ENCODE measurements at places on chromosomes 16 and 17.

DNA sequence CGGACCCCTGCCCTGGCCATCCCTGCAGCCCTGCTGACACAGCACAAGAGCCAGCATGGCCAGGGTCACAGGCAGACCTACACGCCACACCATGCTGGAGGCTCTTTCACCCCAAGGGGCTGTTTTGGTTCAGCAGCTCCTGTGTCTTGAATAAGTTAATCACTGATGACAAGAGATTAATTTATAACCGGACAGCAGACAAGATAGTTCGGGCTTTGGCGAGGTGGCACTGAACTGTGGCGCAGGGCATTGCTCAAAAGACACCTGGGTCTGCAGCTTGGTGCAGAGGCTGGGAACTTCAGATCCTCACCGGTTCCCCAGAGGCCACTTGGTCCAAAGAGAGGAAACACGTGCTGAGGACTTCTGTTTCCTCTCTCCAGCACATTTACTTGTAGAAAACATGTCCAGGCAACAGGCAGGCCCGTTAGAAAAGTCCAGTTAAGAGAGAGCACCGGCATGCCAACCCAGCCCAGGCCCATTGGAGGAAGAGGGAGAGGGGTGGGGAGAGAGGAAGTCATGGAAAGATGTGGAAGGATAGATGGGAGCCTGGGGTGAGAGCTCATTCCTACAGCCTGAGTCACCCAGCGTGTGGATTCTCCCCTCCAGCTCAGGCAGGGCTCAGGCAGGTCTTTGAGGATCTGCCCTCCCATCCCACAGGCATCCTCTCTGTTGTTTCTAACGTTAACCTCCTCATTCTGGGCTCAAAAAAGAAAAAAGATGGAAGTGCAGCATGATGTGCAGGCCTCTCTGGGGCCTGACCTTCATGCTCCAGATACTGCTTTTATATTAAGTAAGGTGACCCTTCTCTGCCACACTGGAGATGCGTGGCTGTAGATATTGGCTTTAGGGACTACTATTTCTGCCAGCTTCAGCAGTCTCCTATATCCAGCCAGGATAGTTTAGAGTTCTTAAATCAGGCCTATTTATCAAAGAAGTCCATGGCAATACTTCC, 80.0 kb upstream of the HNF1B start:
- DNase-seq = no peak

- DNase-seq = no peak
These were observed 33.4 kb upstream of the IL34 start for GRCh38 chr16:70612931-70613330.

GRCh38 chr17:77445760-77446532, 305.2 kb downstream of the SEC14L1 start:
- DNase-seq = no peak

GRCh38 chr17:54405826-54406225, 494.8 kb upstream of the TOM1L1 start:
- no peak for DNase-seq

DNA sequence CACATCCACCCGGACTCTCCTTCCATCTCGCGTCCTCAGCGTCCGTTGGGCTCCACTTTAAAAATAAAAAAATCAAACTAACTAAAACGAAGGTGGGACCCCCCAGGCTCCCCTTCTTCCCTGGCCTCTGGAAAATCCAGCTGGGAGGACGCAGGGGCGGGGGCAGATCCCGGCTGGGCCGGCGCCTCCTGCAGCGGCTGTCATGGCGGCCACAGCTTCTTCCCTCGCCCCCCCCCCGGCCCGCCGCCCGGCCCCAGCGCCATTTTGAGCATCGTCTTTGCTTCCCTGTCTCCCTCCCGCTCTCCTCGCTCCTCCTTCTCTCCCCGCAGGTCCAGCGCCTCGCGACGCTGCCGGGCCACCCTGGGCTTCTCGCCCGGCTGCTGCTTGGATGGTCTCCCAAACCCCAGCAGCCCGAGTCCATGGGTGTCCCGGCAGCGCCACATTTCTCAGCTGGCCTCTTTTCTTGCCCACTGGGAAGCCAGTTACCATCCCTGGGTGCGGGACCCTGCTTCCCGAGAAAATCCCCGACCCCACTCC, 3.3 kb downstream of the HOXB2 start:
- DNase-seq = no peak

DNA sequence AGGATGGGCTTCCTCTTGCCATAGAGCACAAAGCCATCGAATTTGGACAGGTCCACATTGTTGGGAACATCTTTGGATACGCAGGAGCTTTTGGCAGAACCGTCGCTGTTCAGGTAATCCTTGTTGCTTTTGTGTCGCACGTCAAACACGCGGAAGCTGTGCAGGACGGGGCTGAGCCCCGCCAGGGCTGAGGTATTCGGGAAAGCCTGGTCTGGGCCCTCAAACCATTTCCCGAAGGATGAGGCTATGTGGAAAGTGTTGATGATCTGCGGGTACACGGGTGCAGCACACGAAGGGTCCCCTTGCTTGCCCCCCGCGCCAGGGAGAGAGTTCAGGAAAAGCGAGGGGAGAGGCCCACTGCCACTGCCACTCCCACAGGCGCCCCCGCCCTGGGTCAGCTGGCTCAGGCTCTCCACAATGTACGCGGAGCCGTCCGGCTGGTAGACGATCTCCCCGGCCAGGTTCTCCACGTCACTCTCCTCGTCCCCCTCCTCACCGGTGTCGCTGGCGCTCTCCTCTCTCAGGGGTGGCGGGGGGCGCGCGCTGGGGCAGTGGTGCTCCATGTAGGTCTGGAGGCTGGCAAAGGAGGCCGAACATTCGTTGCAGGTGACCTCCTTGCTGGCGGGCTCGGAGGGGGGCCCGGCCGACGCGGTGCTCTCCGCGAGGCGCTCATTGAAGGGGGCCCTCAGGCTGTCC, 88.5 kb downstream of the ZFHX3 start:
- no peak for DNase-seq

- DNase-seq = no peak
These were observed at the start of gene SCNN1B for GRCh38 chr16:23302045-23302956. SCNN1B (plus strand) TSS chr16:23302302; CDS start chr16:23348600, 46,298 bp downstream.

GRCh38 chr17:53736516-53737240, 86.0 kb upstream of the KIF2B start:
- DNase-seq = no peak

- no peak for DNase-seq
These were observed 1.7 kb downstream of the SMARCD2 start for GRCh38 chr17:63840591-63841349.

DNA sequence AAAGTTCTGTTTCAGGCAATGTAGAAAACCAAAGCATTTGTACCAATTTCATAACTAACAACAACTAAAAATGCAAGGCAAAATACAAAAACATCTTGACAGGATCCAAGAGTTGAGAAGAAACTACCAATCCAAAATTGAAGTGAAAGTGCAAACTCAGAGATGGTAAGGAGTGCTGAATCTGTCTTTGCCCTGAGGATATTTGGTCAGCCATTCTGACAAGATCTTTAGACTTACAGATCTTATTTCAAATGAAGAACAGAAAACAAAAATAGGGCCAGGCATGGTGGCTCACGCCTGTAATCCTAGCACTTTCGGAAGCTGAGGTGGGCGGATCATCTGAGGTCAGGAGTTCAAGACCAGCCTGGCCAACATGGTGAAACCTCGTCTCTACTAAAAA, 412.8 kb downstream of the ZFHX3 start:
- no peak for DNase-seq

DNA sequence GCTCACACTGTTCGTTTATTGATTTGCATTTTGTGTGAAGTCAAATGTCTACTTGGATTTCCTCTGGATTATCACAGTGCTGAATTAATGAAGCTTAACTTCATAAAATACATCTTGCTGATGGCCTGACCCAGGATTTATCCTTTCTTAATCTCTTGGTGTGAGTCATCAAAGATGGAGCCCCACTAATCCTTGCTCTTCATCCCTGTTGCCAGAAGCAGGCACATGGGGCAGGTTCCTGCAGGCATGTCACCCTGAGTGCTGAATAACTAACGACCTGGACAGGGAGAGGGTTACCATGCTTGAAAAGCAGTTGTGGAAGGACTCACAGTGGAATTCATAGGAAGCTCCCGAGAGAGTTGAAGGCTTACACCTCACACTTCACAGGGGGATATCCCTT, 56.0 kb upstream of the FA2H start:
- DNase-seq = no peak

- no peak for DNase-seq
These were observed 477 bp upstream of the ARHGAP27 start for GRCh38 chr17:45433159-45433535.

- no peak for DNase-seq
These were observed 62.5 kb downstream of the NQO1 start for GRCh38 chr16:69663846-69664245.

DNA sequence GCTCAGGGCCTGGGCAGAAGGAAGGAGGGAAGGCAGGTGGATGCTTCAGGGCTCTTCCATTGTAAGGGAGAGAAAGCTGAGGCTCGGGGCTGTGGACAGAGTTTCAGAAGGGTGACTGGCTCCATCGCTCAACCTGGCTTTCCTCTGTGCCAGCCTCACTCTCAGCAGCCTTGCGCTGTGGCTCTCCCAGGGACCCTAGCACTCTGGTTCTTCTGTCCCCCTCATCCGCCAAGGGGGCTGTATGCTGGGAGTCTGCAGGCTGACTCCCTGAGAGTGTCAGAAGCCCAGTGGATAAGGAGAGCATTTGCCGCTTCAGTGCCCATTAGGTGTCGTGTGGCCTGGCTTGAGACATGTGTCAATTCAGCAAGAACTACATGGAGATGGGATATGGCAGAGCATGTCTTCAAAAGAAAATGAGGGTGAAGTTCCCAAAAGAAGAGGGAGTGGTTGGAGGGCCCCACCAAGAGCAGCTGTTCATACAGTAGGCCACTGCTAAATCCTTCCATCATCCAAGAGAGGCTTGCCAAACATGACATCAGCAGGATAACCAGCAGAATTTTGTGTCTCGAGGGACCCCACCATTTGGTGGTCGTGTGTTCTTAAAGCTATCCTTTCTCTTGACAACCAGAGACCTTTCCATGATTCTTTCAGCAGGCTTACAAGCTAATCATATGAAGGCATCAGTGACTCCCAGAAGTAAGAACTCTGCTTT, 148.2 kb downstream of the IRX5 start:
- DNase-seq = no peak

- DNase-seq = no peak
These were observed 21.0 kb downstream of the SOX8 start for GRCh38 chr16:1002399-1003166.

DNA sequence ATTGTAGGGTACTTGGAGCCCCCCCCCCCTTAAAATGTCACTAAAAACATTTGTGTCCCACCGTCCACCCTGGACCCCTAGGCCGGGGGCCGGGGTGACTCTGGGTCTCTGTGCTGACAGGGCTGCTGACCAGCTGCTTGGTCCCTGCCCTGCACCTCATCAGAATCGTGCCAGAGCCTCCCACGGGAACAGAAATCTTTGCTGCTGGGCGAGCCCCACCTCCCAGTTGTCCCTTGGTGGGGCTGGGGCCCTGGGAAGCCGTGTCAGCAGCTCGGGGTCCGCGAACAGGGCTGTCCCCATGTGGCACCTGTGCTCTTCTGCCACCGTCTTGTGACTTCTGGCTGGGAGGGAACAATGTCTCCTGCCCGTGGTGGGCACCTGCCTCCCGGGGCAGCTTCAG, 18.5 kb downstream of the KCTD5 start:
- no peak for DNase-seq

DNA sequence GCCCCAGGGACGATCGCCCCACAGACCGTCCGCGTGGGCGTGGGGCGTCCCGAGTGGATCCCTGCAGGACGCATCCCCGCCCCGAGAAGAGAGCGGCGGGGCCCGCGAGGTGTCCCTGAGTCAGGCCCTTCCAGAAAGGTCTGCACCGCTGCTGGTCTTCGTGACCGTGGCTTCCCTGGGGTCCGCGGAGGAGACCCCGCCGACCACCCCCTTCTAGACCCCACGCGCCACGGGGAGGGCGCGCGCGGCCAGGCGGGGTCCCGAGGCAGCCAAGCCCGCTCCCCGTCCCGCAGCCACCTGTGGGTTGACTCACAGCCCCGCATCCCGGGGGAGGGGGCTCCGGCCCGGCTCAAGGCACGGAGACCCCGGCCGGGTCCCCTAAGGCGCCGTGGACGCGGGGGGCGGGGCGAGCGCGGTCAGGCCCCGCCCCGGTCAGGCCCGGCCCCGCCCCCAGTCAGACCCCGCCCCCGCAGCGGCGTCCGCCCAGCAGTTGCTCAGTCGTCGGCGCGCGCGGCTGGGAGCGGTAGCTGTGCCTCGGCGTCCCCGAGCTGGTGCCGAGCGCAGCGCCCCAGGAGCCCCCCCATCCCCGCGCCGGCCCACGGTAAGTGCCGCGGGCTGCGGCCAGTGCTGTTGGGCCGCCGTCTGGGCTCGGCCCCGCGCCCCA, at the start of gene BAIAP3:
TSS of gene BAIAP3 (plus strand) at position 497 of the 664 bp plus-strand sequence. CDS start 4,905 bp downstream, outside the sequence.
- DNase-seq = no peak

- DNase-seq = no peak
These were observed 39.9 kb downstream of the CENPV start for GRCh38 chr17:16313139-16314090.

GRCh38 chr16:17266608-17267313, 204.0 kb downstream of the XYLT1 start:
- DNase-seq = no peak

GRCh38 chr16:67702130-67702529, 17.0 kb downstream of the GFOD2 start:
- no peak for DNase-seq

GRCh38 chr17:2958706-2959222, 104.6 kb downstream of the OR1D5 start:
- no peak for DNase-seq

- DNase-seq = no peak
These were observed 1.4 kb downstream of the DHX33 start for GRCh38 chr17:5467416-5467815.

DNA sequence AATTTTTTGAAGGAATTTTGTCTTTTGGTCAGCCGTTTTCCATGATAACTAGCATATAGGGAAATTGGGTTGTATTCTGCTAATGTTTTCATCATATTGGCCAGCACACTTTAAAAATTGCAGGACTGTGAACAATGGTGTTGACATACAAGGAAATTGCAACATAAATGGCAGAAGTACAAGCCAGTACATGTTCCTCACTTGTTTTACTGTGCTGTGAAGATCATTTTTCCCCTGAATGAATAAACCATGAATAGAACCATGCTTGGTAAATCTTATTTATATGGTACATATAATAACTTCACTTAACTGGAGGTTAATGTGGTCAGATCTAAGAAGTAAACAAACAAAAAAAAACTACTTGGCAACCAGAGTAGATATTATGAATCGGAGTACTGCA, 22.8 kb downstream of the OMG start:
- no peak for DNase-seq

- no peak for DNase-seq
These were observed 3.6 kb upstream of the UBE2I start for GRCh38 chr16:1305823-1306222.

- DNase-seq = no peak
These were observed 30.5 kb downstream of the GSE1 start for GRCh38 chr16:85643631-85644030.

GRCh38 chr17:77209330-77209748, 68.6 kb downstream of the SEC14L1 start:
- no peak for DNase-seq

GRCh38 chr16:7731141-7731540, 398.5 kb downstream of the RBFOX1 start:
- no peak for DNase-seq

- DNase-seq = no peak
These were observed 943 bp downstream of the CNTROB start for GRCh38 chr17:7932949-7933348.
